NCI-H1694 (cell line): ENCODE measurements at places on chromosomes 3 and 15.

DNA sequence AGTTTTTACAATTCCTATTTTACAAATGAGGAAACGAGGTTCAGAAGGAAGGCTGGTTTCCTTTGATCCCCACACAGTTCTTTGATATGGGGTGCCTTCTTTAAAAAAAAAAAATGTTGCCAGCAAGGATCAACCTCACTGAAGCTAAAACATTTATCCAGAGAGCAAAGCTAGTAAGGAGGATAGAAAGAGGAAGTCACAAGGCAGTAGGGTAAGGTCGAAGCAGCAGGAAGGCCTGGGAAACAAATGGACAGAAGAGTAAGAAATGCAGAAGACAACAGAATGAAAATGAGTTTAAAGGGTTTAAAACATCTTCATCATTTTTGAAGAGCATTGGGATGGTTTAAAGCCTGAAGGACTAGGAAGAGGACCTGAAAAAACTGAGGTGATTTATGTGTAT lies 30.6 kb upstream of the CP start:
- DNase-seq, result no peak

DNA sequence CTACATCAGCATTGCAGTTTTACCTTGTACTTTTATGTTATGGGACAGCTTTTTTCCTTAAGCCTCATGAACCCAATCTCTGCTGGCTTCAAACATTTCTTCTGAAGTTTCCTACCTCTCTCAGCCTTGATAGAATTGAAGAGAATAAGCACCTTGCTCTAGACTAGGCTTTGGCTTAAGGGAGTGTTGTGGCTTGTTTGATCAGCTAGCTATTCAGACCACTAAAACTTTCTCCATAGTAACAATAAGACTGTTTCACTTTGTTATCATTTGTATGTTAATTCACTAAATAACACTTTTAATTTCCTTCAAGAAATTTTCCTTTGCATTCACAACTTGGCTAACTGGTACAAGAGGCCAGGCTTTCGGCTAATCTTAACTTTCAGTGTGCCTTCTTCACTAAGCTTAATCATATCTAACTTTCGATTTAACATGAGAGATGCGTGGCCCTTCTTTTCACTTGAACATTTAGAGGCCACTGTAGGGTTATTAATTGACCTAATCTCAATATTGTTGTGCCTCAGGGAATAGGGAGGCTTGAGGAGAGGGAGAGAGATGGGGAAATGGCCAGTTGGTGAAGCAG lies 8.1 kb upstream of the TIGIT start:
- no peak for DNase-seq

- no peak for DNase-seq
Measured at GRCh38 chr3:61157414-61157813, 93.8 kb downstream of the FHIT start.

- DNase-seq, result no peak
Measured at GRCh38 chr3:134464064-134464688, 21.6 kb downstream of the ANAPC13 start.

GRCh38 chr15:78449220-78449999 lies 11.4 kb downstream of the IREB2 start:
- DNase-seq, result no peak
